ENCODE measurements at places on chromosomes 6 and 20.
A peak's percentile ranks its signal among the peaks of the same experiment; 100 is the strongest.

DNA sequence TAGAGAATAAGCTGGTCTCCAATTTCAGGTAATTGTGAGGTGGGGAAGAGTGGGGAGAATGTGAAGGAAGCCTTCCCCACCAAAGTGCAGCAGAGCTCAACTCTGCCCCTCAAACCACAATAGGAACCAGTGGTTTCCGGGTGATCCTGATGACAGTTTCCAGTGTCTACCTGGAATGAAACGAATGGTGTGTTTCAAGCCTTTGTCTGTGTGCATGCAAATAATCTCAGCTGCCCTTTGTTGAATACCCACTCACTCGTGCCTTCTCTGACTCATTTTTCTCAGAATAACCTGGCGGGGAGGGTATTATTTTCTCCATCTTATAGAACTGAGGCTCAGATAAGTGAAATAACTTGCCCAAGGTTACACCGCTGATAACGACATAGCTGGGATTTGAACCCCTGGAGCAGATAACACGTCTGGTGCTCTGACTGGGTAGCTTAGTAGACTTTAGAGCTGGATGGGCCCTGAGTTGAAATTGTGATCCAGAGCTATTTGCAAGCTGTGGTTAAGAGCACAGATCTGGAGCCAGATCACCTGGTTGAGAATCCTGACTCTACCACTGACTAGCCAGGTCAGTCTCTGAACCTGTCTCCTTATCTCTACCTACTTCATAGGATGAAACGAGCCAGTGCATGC, 85.1 kb downstream of the EYA2 start:
- DNase-seq: peak; percentile 81

DNA sequence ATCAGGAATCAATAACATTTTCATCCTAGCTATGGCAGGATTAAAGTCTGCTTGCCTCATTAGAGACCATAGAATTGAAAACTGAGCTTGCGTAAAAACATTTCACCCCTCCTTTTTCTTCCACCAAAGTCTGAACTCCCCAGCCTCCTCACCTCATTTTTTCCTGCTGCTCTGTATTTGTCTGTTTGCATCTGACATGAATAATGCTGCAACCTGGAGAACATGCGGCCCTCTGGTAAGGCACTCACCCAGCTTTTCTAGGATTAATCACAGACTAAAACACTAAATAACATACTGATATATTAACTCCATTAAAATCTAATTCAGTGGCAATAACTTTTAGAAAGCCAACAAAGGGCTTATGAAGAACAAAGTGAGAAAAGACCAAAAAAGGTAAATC, 677.7 kb upstream of the NRSN1 start:
- no peak for DNase-seq

GRCh38 chr20:36399147-36399968, 93.2 kb downstream of the DLGAP4 start:
- DNase-seq: peak; percentile 88

DNA sequence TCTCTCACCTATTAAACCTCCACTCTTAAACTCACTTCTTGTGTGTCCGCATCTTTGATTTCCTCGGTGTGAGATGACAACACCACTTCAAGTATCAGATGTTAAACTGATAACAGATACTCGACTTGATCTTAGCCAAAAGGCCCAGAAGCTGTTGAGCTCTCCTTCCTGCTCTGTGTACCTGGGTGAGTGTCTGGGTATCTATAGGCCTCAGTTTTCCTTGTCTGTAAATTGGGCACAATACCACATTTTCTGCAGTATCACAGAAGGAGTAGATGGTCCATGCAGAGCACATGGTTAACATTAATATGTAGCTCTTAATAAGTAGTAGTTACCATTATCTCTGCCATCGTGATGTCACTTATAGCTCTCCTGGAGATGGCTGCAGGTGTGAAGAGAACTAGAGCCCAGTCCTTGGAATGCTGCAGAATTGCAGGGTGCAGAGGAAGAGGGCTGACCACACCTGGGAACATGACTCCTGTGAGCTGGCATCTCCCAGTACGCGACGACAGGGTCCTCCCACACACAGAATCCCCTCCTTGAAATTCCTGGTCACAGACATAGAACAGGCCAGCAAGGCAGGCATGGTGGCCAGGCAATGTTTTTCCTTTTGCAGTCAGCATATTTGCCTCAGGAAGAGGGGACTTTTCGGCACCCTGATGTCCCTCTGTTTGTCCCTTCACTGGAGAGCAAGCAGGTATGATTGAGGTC, 110.3 kb upstream of the SNX9 start:
- no peak for DNase-seq

GRCh38 chr6:68240726-68241125, 394.4 kb upstream of the ADGRB3 start:
- DNase-seq: no peak

GRCh38 chr6:137115658-137116057, 57.8 kb downstream of the IL22RA2 start:
- DNase-seq: no peak

- no peak for DNase-seq
Observed at GRCh38 chr6:163712981-163713380, 298.5 kb downstream of the QKI start.

- DNase-seq: no peak
Observed at GRCh38 chr6:47207261-47207660, 102.4 kb downstream of the TNFRSF21 start.

GRCh38 chr6:118101831-118102345, 194.8 kb downstream of the SLC35F1 start:
- no peak for DNase-seq

DNA sequence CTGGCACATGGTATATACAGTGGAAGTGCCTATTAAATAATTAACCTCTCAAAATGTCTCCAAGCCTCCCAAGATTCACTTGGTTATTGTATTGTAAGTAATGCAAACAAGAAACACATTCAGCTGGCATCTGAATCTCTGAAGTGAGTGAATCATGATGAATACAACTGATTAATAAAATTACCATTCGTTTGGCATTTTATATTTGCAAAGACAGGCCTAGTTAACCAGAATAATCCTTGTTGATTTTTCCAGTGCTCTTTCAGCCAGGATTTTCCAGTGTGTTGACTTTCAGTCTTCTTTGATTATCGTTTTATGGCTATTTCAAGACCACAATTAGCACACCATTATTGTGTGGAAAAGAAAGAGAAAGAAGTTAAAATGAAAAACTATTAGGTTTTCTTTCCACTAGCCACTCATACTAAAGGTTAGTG, 20.3 kb downstream of the SLC22A2 start:
- no peak for DNase-seq

- peak; percentile 18 for DNase-seq
Observed at GRCh38 chr6:46733341-46733801, 1.8 kb downstream of the PLA2G7 start.

- peak; percentile 79 for DNase-seq
Observed at GRCh38 chr6:31821301-31822035, 6.1 kb upstream of the HSPA1B start.
